ENCODE measurements at places on chromosomes 3 and 15.
A peak's percentile ranks its signal among the peaks of the same experiment; 100 is the strongest.

DNA sequence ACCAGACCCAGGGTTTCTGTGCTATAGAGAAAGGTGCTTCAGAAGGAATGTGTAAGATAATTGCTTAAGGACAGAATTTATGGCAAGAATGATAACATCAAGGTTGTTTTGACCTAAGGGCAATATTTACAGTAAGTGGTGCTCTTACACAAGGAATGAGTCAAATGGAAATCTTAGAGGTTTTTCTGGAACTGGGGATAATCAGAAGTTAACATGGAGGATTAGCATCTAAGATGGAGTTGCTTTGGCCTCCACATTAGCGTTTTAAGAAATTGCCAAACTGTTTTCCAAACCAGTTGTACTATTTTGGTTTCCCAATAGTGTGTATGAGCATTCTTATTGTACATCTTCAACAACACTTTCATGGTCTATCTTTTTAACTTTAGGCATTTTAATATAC is 3.1 kb downstream of the WDR93 start:
- no peaks in the 10 kb centered on the region for H3K27me3 ChIP-seq
- no peak overlapping the region for H3K4me3 ChIP-seq
- H3K4me1 ChIP-seq: peaks cover 13% of the 10 kb centered on the region
- no peak overlapping the region for H3K27ac ChIP-seq
- no peaks in the 10 kb centered on the region for H3K36me3 ChIP-seq

GRCh38 chr3:129278966-129279906 is 566 bp downstream of the HMCES start:
- H3K4me3 ChIP-seq: peak overlapping the region; percentile 92
- peak; percentile 2 for ATAC-seq
- peaks cover 33% of the 10 kb centered on the region for H3K36me3 ChIP-seq

GRCh38 chr3:13217736-13218540 is 144.7 kb upstream of the IQSEC1 start:
- no peaks in the 10 kb centered on the region for H3K36me3 ChIP-seq
- no peak overlapping the region for H3K4me3 ChIP-seq
- no peaks in the 10 kb centered on the region for H3K4me1 ChIP-seq
- no peak overlapping the region for H3K27ac ChIP-seq
- ATAC-seq: no peak

GRCh38 chr15:81000144-81000623 is 539 bp upstream of the TLNRD1 start:
- peaks cover 15% of the 10 kb centered on the region for H3K36me3 ChIP-seq
- H3K4me3 ChIP-seq: peak overlapping the region; percentile 87
- no peaks in the 10 kb centered on the region for H3K27me3 ChIP-seq
- no peak for ATAC-seq
- peak overlapping the region; percentile 93 for H3K27ac ChIP-seq

- peaks cover 11% of the 10 kb centered on the region for H3K36me3 ChIP-seq
- ATAC-seq: peak; percentile 39
- peaks cover 96% of the 10 kb centered on the region for H3K27me3 ChIP-seq
- H3K4me1 ChIP-seq: peaks cover 61% of the 10 kb centered on the region
These were observed 710 bp downstream of the MECOM start for GRCh38 chr3:169662843-169663160.

- H3K36me3 ChIP-seq: no peaks in the 10 kb centered on the region
- no peaks in the 10 kb centered on the region for H3K4me1 ChIP-seq
- H3K27me3 ChIP-seq: peaks cover 10% of the 10 kb centered on the region
- no peak overlapping the region for H3K4me3 ChIP-seq
- ATAC-seq: no peak
These were observed 7.9 kb downstream of the SCN5A start for GRCh38 chr3:38641461-38642110.

- no peak overlapping the region for H3K27ac ChIP-seq
- no peaks in the 10 kb centered on the region for H3K36me3 ChIP-seq
- no peak for ATAC-seq
- no peaks in the 10 kb centered on the region for H3K4me1 ChIP-seq
These were observed 58.2 kb upstream of the DUT start for GRCh38 chr15:48273049-48273448.

- H3K27me3 ChIP-seq: no peaks in the 10 kb centered on the region
- peaks cover 14% of the 10 kb centered on the region for H3K36me3 ChIP-seq
- ATAC-seq: no peak
These were observed 119.3 kb downstream of the CHSY1 start for GRCh38 chr15:101132390-101133180.

- H3K4me1 ChIP-seq: no peaks in the 10 kb centered on the region
- no peak overlapping the region for H3K27ac ChIP-seq
- no peak for ATAC-seq
- H3K36me3 ChIP-seq: no peaks in the 10 kb centered on the region
These were observed 22.1 kb upstream of the TMEM115 start for GRCh38 chr3:50381383-50381782.

DNA sequence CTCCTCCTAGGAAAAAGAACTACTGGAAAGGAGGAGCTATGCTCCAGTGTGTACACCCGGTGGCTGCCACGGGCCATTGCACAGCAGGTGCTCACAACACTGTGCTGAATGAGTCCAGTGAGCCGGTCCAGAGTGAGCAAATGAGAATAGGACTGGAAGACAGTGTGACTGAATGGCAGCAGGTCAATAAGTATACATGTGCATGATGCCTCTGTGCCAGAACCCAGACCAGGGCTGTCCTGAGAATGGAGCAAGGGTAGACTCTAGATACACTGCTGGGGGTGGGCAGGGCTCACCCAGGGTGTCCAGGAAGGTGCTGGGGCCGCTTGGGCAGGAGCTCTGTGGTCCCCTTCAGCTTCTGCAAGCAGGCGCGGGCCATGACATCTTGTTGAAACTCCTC is 8.3 kb downstream of the POLG start:
- peaks cover 36% of the 10 kb centered on the region for H3K4me1 ChIP-seq
- no peak for ATAC-seq
- peaks cover 83% of the 10 kb centered on the region for H3K36me3 ChIP-seq
- H3K4me3 ChIP-seq: no peak overlapping the region
- H3K27me3 ChIP-seq: no peaks in the 10 kb centered on the region

GRCh38 chr3:184448321-184449160 is 68.7 kb downstream of the CHRD start:
- H3K27me3 ChIP-seq: peaks cover 11% of the 10 kb centered on the region
- H3K27ac ChIP-seq: no peak overlapping the region
- peak; percentile 31 for ATAC-seq
- H3K4me1 ChIP-seq: no peaks in the 10 kb centered on the region
- H3K4me3 ChIP-seq: no peak overlapping the region

GRCh38 chr3:42375121-42375800 is 35.1 kb downstream of the LYZL4 start:
- no peak overlapping the region for H3K4me3 ChIP-seq
- H3K27ac ChIP-seq: no peak overlapping the region
- H3K4me1 ChIP-seq: no peaks in the 10 kb centered on the region
- no peaks in the 10 kb centered on the region for H3K27me3 ChIP-seq

DNA sequence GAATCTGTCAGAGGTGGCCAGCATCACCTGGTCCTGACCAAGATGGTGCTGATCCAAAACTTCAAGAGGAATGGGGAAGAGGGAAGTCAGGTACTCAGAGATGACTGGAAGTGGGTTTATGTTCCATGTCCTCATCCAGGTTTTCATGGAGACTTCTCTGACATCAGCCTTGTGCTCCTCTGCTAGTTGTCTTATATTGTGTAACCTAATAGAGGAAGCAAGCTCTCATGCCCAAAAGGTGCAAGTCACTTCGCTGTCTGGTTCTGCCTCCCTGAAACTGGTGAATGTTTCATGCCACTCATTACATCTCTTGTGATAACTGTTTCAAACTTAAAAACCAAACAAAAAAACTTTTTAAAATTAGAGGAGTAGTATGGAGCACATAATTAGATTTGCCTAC is 127.2 kb upstream of the MANF start:
- H3K27ac ChIP-seq: no peak overlapping the region
- H3K4me1 ChIP-seq: no peaks in the 10 kb centered on the region
- peaks cover 73% of the 10 kb centered on the region for H3K27me3 ChIP-seq
- no peak for ATAC-seq
- H3K4me3 ChIP-seq: no peak overlapping the region
- H3K36me3 ChIP-seq: no peaks in the 10 kb centered on the region

- no peak overlapping the region for H3K27ac ChIP-seq
- ATAC-seq: no peak
- H3K4me3 ChIP-seq: no peak overlapping the region
- H3K4me1 ChIP-seq: peaks cover under 1% of the 10 kb centered on the region
- no peaks in the 10 kb centered on the region for H3K36me3 ChIP-seq
These were observed 5.2 kb upstream of the HHATL start for GRCh38 chr3:42707620-42708355.

DNA sequence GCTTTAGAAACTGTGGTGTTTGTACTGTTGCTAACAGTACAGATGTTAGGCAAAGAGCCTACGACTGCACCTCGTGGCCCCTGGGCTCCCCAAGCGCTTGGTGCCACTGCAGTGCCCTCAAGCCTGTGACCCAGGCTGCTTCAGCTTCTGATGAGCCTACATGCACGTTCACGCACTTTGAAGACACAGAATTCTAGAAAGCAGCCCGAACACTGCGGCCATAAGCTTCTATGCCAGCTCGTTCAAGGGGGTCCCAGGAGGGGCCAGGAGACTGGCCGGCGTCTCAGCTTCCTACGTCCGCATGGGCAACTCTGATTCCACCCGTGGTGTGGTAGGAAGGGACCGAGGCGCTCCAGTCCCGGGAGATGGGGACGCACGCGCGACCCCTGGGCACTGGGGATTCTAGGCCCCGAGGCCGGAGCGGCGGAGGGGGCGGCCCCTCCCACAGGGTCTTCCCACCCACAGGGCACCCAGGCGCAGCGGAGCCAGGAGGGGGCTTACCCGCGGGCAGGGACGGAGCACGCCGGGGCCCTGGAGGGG is 653 bp downstream of the MYO5C start:
- peak; percentile 31 for ATAC-seq
- H3K27me3 ChIP-seq: peaks cover 20% of the 10 kb centered on the region
- H3K27ac ChIP-seq: no peak overlapping the region
- H3K36me3 ChIP-seq: no peaks in the 10 kb centered on the region
- peak overlapping the region; percentile 52 for H3K4me3 ChIP-seq

DNA sequence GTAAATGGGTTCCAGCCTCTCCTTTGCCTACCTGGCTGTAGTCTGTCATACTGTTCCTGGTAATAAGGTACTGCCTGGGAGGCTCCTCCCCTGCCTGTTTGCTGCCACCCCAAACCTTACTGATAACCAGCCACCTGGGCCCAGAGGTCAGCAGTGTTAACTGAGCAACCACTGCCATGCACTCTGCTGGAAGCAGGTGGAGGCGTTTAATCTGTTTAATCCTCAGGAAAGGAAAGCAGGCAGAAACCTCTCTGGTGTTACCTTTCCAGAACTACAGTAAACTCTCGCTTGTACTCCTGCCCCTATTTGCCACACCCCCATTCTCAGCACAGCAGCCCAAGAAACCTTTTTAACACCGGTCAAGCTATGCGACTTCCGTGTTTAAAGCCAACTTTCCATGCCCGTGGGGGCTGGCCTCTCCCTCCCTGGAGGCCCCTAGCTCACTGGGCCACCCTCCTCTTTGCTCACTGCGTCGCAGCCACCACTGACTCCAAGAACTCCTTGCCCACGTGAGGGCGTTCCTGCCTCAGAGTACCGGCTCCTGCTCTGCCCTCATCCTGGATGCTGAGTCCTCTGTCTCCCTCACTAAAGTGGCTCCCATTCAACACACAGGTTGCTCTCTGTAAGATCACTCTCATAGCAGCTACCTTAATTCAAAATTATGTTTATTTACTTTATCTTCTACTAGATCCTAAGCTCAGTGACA is 8.3 kb downstream of the BDH1 start:
- H3K36me3 ChIP-seq: peaks cover 48% of the 10 kb centered on the region
- H3K27ac ChIP-seq: no peak overlapping the region
- no peak for ATAC-seq
- no peak overlapping the region for H3K4me3 ChIP-seq
- H3K27me3 ChIP-seq: no peaks in the 10 kb centered on the region

GRCh38 chr3:74515451-74515850 is 99.0 kb downstream of the CNTN3 start:
- ATAC-seq: no peak
- no peak overlapping the region for H3K4me3 ChIP-seq

DNA sequence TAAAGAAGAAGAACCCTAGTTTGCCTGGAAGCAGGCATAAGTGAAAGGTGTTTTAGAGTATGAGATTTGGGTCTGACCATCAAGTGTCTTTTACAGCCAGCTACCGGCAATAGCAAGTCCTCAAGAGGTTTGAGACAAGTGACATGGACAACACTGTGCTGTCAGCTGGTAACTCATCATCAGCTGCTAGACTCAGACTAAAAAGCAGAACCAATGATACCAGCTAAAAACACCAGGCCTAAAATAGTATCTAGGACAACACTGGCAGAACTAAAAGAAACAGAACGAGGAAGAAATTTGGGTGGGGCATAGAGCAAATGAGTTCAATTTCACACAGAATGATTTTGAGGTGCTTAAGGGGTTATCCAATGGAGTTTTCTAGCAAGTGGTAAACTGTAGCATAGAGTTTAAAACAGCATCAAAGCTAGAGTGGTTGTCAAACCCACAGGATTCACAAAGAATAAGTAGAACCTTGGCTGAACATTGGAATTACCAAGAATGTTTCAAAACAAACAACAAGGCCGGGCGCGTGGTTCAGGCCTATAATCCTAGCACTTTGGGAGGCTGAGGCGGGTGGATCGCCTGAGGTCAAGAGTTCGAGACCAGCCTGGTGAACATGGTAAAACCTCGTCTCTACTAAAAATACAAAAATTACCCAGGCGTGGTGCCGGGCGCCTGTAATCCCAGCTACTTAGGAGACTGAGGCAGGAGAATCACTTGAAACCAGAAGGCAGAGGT is 3.9 kb downstream of the CIAO2A start:
- peak; percentile 79 for ATAC-seq
- H3K36me3 ChIP-seq: peaks cover 37% of the 10 kb centered on the region
- H3K27ac ChIP-seq: peak overlapping the region; percentile 99
- H3K4me1 ChIP-seq: peaks cover 37% of the 10 kb centered on the region
- peak overlapping the region; percentile 76 for H3K4me3 ChIP-seq
- no peaks in the 10 kb centered on the region for H3K27me3 ChIP-seq

Measured in stimulated activated memory B cell treated with anti-CD40 and anti-IgM and Interleukin-4, amounts not matched to agents 10 μg/mL and 1 μg/mL and 100 μg/mL, for 72 hours (primary cell).